CD4-positive, alpha-beta T cell treated with Interleukin-1 beta for 1 hour (primary cell): ENCODE measurements at places on chromosomes 7 and 10.

GRCh38 chr7:129574487-129574886, 37.0 kb upstream of the NRF1 start:
- DNase-seq: no peak

GRCh38 chr7:80379034-80379982, 132.6 kb downstream of the GNAT3 start:
- no peak for DNase-seq

- DNase-seq: no peak
These were observed 528.1 kb upstream of the SEMA3D start for GRCh38 chr7:85714951-85715350.

DNA sequence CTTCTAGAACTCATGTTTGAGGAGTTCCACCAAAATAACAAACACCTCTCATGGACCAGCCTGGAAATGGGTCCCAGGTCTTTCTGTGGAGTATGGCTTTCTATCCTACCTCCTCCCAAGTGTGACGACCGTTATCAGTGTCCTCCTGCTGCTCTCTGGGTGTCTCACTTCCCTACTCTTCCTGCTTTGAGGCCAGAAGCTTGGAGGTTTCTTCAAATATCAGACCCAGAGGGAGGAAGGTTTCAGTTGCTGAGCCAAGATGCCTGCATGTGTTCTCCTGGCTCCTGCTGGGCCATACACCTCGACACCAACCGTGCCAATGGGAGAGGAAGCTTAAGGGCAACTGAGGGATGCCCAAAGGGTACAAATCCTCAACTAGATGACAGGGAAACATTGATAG, 114.6 kb downstream of the WNT2 start:
- no peak for DNase-seq

- no peak for DNase-seq
These were observed 77.1 kb upstream of the CAMK2B start for GRCh38 chr7:44402401-44403060.

DNA sequence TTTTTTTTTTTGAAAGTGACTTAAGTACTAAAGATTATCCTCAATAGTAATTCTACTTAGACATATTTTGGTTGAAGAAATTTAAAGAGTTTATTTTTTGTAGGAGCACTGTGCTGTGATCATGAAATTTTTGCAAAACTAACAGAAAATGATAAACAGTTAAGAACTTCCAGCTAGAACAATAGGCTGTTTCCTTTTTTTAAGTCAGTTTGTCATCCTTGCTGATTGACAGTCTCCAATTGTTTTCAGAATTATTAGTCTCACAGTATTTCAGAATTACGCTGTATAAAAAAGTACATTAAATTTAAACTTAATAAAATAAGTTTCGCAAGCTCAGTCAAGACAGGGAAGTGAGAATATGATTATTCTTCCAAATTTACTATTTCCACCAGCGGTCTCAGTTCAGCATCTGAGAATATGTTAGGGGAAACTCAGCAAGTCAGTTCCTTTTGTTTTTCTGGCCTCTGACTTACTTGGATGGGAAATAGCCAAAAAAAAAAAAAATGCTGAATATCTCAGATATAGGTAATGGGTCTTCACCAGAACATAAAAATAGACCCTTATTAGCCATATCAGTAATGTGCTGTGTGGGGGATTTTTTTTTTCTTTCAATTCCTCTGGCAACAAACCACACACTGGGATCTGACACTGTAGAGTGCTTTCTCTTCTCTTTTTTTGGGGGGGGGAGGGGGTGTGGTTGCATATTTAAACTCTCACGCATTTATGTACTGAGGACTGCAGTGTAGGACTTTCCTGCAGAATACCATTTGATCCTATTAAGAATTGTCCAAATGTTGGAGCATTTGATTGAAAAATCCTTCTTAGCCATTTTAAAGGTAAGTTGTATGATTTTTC, at the start of gene CD36:
CD36 (plus strand) TSS at position 732 of the 855 bp plus-strand sequence. CDS start 8,099 bp downstream, outside the sequence.
- no peak for DNase-seq

DNA sequence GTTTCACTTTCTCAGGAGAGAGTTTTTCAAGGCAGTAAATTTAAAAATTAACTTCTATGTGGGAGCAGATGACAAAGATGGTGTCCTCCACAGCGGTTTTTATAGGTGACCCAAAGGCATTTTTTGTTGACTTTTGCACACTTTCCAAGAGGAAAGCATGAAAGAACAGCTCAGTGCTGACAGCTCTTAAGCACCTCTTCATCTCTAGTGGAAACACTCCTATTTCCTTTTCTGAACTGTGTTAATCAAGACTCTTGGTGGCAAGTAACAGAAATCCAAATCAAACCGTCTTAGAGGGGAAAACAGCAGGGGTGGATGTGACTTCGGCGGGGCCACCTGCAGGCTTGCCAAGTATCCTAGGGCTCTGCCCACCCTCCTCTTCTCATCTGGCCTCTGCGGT, 71.8 kb upstream of the GATA3 start:
- DNase-seq: no peak

GRCh38 chr10:93712593-93712992, 10.2 kb upstream of the FRA10AC1 start:
- DNase-seq: no peak

DNA sequence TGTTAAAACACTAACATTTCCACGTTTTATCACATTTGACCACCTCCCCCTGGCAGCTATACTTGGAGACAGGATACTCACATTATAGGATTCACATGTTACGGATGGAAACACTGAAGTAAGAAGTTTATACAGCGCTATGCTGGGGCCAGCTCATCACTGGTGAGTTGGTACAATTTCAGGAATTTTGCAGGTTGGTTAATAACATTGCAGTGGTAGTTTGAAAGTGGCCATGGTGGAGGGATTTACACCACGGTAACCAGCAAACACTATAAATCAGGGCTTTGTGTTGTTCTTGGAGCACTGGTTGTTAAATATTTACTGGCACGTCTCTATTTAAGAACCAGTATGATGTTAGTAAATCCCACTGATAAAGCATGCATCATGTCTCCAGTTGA, 174.0 kb downstream of the GFRA1 start:
- DNase-seq: no peak

- no peak for DNase-seq
These were observed 55.8 kb downstream of the PRKG1 start for GRCh38 chr10:51129946-51130544.
